Cardiac muscle cell (in vitro differentiated cells and primary cell): ENCODE measurements at places on chromosomes 2 and 18. TPM values are rescaled to one million over a fixed set of nuclear protein-coding genes. Genes with fewer than 3 reads are reported as not detected.

The POTEI gene
- total RNA-seq: 1.2 and 2.4 TPM in 2 replicates

DNA sequence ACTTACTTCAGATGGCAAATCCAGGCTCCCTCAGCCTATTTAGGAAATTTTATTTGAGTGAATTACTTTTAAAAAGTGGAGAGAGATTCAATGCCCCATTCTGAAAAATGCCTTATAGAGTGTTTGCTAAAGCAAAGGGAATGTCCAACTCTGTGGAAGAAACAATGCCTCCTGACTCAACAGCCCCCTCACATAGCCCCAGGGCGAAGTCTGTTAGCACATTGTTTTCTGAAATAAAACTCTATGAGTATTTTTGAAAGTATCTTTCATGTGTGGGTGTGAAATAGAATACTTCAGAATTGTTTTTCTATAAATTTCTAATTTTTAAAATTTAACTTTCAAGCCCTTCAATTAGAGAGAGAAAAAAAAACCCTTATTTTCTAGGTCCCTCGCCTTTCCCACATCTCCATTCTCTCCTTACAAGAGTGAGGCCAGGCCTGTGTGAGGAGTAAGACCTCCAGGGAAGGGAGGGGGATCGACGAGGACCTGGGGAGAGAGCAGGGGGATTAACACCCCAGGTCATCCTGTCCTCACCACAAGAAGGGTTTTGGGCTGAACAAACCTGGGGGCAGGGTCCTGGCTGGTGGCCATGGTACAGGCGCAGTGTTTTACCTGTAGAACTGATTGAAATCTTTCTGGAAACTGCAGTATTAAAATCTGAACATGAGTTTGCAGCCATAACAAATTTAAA lies 141.4 kb downstream of the SNTG2 start:
- H3K4me1 ChIP-seq: no peaks in the 10 kb centered on the region
- no peaks in the 10 kb centered on the region for H3K27me3 ChIP-seq
- DNase-seq: no peak
- no peaks in the 10 kb centered on the region for H3K36me3 ChIP-seq
- no peak overlapping the region for H3K4me3 ChIP-seq

DNA sequence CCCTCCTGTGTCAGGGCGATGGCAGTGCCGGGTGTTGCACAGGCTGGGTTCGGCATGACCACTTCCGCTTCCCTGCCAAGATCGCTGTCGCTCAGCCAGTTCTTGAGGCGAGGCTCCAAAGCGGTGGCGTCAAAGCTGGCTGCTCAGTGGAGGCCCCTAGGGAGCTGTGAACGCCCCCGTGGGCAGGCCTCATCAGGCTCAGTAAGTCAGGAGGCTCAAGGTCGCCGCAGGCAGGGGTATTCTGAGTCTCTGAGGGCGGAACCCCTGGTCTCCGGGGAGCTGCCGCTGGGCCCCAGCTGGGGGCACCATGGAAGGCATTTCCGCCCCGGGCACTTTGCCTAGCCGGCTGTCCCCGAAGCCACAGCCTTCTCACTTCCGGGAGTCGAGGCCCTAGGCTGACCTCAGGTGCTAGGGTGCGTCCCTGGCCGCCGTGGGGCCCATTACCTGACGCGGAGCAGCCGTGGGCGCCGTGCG lies 210.4 kb downstream of the SOCS6 start:
- H3K4me1 ChIP-seq: no peaks in the 10 kb centered on the region
- no peak overlapping the region for H3K27ac ChIP-seq
- no peak for DNase-seq

GRCh38 chr2:233822781-233823730 lies 31.3 kb downstream of the HJURP start:
- H3K4me3 ChIP-seq: no peak overlapping the region
- H3K36me3 ChIP-seq: no peaks in the 10 kb centered on the region
- H3K27ac ChIP-seq: no peak overlapping the region
- H3K4me1 ChIP-seq: no peaks in the 10 kb centered on the region

DNA sequence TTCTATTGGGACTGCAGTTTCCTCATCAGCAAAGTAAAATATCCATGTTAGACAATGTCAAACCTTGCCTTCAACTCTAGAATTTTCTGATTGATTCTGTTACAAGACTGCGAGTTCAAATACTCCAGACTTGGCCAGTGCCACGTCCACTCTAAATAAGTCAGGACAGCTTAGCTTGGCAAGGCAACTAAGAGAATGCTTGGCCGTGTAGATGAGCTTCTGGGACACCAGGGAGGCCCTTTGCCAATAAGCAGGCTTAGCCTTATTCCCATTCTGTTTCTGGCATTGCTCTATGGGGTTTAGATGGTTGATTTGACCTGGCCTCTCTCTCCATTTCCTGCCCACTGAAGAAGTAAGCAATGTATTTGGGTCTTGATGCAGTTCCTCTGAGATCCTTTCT lies 218.1 kb upstream of the SIX2 start:
- H3K27me3 ChIP-seq: no peaks in the 10 kb centered on the region
- H3K4me3 ChIP-seq: no peak overlapping the region
- no peaks in the 10 kb centered on the region for H3K36me3 ChIP-seq
- no peak for DNase-seq
- H3K4me1 ChIP-seq: no peaks in the 10 kb centered on the region

DNA sequence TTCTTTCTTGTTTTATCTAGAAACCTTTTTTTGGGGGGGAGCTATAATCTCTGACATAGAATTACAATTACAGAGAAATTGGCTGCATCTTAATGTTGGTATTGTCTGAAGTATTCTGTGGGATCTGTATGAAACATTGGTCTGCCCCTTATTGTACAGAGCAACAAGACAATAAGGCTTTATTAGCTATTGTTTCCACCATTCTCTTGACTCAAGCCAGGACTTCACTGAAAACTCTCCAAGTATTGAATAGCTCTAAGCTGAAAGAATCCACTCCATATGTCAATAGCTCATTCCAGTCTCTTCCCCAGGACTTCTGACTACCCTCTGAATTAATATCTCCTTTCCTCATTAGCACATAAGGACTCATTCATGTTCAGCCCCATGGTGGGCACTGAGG lies 77.8 kb downstream of the RHBDD1 start:
- no peak overlapping the region for H3K27ac ChIP-seq
- H3K36me3 ChIP-seq: no peaks in the 10 kb centered on the region
- H3K27me3 ChIP-seq: no peaks in the 10 kb centered on the region
- no peak overlapping the region for H3K4me3 ChIP-seq
- no peak for DNase-seq

DNA sequence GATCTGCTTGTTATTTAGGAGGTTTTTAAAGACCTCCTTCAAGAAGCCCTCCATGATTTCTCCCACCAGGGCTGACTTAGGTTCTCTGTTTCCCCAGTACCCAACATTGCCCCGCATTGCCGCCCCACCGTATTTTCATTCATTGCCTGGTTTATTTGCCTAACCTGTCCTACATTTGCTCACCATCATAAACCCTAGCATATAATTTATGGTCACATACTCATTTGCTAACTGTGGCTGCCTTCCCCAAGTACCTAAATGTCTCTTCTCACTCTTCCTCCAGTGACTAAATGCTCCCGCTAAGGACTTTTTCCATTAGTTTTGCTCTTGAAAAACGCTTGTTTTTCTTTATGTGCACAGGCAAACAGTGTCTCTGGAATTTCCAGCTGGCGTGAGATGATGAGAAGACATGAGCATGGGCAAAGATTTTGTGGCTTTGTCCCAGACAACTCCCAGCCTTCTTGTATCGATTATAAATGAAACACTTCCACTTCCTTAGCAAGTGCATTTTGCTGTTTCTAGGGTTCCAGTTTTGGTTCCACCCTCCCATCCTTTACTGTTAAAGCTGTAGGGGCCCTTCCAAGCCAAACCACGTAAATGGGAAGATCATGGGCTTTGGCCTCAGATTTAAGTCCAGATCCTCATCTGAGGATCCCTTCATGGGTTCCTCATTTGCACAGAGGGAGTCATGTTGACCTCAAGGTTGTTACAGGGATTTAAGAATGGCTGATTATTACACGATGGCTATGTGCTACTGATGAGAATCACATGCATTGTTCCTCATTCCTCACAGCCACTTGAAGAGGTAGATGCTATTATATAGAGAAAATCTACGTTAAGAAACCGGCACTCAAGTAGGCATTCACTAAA lies 21.0 kb upstream of the ARMC9 start:
- no peak overlapping the region for H3K4me3 ChIP-seq
- H3K27me3 ChIP-seq: no peaks in the 10 kb centered on the region
- H3K27ac ChIP-seq: no peak overlapping the region
- peaks cover 2% of the 10 kb centered on the region for H3K4me1 ChIP-seq

DNA sequence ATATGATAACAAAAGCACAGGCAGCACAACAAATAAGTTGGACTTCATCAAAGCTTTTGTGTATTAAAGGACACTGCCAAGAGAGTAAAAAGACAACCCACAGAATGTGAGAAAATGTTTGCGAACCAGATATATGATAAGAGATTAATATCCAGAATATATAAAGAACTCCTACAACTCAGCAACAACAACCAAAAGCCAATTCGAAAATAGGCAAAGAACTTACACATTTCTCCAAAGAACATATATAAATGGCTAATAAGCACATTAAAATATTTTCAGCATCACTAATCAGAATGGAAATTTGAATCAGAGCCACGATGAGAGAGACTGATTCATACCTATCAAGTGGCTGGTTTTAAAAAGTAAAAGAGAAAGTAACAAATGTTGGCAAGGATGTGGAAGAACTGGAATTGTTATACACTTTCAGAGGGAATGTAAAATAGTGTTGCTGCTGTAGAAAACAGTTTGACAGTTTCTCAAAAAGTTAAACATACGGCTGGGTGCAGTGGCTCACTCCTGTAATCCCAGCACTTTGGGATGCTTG lies 25.2 kb downstream of the EPB41L5 start:
- H3K36me3 ChIP-seq: no peaks in the 10 kb centered on the region
- no peak for DNase-seq
- H3K27me3 ChIP-seq: no peaks in the 10 kb centered on the region
- no peak overlapping the region for H3K4me3 ChIP-seq
- peaks cover 7% of the 10 kb centered on the region for H3K4me1 ChIP-seq

The INO80B gene
- 23.0 and 40.9 TPM in 2 replicates for total RNA-seq

The IL36B gene
- total RNA-seq: not detected in 2 replicates

GRCh38 chr18:61736133-61736532 lies 156.7 kb downstream of the RNF152 start:
- no peaks in the 10 kb centered on the region for H3K27me3 ChIP-seq
- H3K27ac ChIP-seq: no peak overlapping the region
- DNase-seq: no peak
- no peaks in the 10 kb centered on the region for H3K36me3 ChIP-seq
- H3K4me3 ChIP-seq: no peak overlapping the region

- peak overlapping the region; percentile 74 for H3K27ac ChIP-seq
- peaks cover 18% of the 10 kb centered on the region for H3K4me1 ChIP-seq
- H3K27me3 ChIP-seq: no peaks in the 10 kb centered on the region
- no peak for DNase-seq
- H3K4me3 ChIP-seq: no peak overlapping the region
Observed at GRCh38 chr2:100196786-100197494, 54.5 kb upstream of the AFF3 start.

- no peak overlapping the region for H3K27ac ChIP-seq
- H3K27me3 ChIP-seq: no peaks in the 10 kb centered on the region
- H3K4me3 ChIP-seq: no peak overlapping the region
- DNase-seq: peak; percentile 71
- H3K4me1 ChIP-seq: no peaks in the 10 kb centered on the region
Observed at GRCh38 chr18:58135701-58136331, 91.8 kb downstream of the NEDD4L start.

The KCNG2 gene
- total RNA-seq: not detected in 2 replicates

The STK36 gene
- 35.7 and 56.2 TPM in 2 replicates for total RNA-seq

- no peaks in the 10 kb centered on the region for H3K27me3 ChIP-seq
- no peak overlapping the region for H3K4me3 ChIP-seq
- DNase-seq: no peak
- no peaks in the 10 kb centered on the region for H3K36me3 ChIP-seq
- H3K27ac ChIP-seq: no peak overlapping the region
Observed at GRCh38 chr2:238851761-238852160, 3.9 kb downstream of the TWIST2 start.

- H3K4me1 ChIP-seq: no peaks in the 10 kb centered on the region
- H3K27me3 ChIP-seq: no peaks in the 10 kb centered on the region
- H3K27ac ChIP-seq: no peak overlapping the region
- no peak overlapping the region for H3K4me3 ChIP-seq
- DNase-seq: peak; percentile 41
Observed at GRCh38 chr2:172623249-172623965, 67.5 kb downstream of the PDK1 start.

DNA sequence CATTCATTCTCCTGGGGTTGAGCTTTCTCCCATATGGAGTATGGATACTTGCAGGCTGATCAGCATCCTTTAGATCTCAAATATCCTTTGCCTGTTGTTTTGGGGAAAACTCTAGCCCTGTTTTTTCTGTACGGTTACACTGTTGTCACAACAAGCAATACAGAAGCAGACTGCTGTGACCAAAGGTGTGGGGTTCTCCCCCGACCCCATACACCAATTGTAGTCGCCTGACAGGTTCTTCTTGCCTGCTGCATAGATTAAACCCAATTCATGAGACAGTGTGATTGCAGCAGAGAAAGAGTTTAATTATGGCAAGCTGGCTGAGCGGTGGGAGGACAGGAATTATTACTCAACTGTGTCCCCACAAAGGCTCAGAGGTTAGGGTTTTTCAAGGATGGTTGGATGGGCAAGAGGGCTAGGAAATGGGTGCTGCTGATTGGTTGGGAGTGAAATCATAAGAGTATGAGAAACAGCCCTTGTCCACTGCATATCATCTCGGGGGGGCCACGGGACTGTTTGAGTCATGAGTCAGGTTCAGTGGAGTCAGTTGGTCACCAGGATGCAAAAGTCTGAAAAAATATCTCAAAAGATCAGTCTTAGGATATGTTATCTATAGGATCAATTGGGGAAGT lies 40.6 kb downstream of the ITGB1BP1 start:
- no peak overlapping the region for H3K4me3 ChIP-seq
- no peak for DNase-seq
- H3K4me1 ChIP-seq: no peaks in the 10 kb centered on the region
- no peaks in the 10 kb centered on the region for H3K27me3 ChIP-seq

The TMEM247 gene
- total RNA-seq: not detected in 2 replicates
